ENCODE measurements at places on chromosomes 2 and 18. TPM values are rescaled to one million over a fixed set of nuclear protein-coding genes. Genes with fewer than 3 reads are reported as not detected.

Gene TRABD2A
- total RNA-seq, result 7.2 TPM

Gene VPS54
- total RNA-seq, result 13.6 TPM

DNA sequence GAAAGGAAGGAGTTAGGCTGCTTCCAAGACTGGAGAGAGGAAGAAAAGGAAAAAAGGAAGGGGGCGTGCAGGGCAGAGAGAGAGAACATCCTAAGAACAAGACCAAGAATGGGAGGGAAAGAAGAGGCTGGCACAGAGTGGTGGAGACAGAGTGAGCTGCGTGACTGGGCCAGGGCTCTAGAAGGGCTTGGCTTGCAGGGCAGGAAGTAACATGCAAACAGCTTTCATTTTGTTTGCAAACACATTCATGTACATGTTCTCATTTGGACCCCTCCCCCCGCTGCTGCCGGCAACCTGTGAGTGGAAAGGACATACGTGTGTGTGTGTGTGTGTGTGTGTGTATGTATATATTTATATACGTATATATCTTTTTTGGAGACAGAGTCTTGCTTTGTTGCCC is 46.8 kb upstream of the DNMT3A start:
- DNase-seq, result no peak

Gene ACYP2
- 7.0 TPM for total RNA-seq

GRCh38 chr2:180882959-180883358 is 97.4 kb upstream of the UBE2E3 start:
- DNase-seq, result no peak

GRCh38 chr2:13596233-13596632 is 879.5 kb downstream of the TRIB2 start:
- no peak for DNase-seq

Gene CHRNA1
- 0.41 TPM for total RNA-seq

Gene RNU2-63P
- total RNA-seq, result 6.9 TPM

DNA sequence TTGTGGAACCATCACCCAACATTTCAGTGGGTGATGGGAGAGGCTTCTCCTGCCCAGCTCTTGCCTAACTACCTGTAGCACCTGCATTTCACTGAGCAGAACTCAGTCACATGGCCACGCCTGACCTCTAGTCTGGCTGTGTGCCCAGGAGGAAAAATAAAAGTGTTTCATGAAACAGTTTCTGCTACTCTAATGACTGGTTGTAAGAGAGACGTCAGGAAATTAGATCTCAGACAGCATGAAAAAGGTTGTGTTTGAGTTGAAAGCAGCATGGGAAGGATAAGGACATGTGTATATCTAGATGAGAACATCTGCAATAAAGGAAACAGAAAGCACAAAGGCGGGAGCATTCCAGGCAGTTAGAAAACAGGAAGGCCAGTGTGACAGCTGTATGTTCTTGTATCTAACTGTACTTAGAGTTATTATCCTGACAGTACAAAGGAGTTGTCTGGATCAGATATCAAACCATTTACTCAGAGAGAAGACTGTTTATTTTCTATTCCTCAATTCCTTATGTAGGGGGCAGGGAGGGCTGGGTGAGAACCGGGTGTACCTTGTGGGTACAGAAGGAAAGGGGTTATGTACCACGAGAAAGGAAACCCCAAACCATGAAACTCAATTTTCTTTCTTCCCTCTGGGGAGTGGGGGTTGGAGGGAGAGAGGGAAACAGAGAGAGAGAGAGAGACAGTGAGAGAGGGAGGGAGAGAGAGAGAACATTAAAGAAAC is 307.4 kb upstream of the VWC2L start:
- DNase-seq, result no peak

- DNase-seq, result no peak
Measured at GRCh38 chr2:133097666-133098065, 427.7 kb upstream of the LYPD1 start.

DNA sequence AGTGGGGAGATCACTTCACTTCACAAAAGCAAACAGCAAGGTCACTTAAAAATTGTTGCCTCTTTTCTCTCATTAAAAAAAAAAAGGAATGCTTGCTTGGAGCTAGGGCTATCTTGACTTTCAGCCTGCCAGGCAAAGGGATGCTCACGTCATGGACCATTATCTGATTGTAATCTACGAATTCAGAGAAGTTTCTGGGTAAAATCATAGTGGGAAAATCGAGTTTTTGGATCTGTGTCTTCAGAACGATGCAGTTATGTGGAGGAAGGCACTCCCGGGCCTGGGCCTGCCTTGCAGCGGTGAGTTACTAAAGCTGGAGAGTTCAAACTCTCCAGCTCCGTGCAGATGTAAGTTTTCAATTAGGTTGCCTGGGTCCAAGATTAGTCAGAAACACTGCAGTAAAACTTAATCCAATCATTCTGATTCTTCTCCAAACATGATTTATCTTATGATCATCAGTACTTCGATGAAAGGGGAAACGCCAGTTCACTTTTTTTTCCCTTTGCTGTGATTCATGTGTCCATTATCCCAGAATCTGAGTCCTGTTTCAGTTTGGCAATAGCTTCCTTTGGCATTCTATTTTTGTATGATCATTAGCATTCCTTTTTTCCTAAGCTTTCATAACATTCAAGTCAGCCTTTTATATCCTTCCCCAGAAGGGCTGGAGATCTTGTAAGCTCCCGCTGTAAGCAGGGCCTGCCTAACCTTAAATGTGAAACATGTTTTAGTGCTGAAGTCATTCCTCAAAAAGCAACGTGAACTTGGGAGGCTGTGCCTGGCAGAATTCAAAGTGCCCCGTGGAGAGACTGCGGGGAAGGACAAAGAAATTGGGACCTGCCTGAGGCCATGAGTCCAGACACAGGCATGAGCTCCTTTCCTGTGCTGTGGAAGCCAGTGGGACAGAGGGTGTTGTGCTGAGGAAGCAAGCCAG is 119.3 kb upstream of the TWIST2 start:
- DNase-seq, result no peak

GRCh38 chr18:7812431-7813063 is 245.4 kb downstream of the PTPRM start:
- no peak for DNase-seq

GRCh38 chr2:168584911-168585310 is 128.8 kb downstream of the CERS6 start:
- no peak for DNase-seq

Gene RESP18
- total RNA-seq, result not detected

Gene EPHA4
- total RNA-seq, result 62.0 TPM

- DNase-seq, result no peak
Measured at GRCh38 chr2:122886479-122887145, 1131.2 kb downstream of the TSN start.

Gene PJVK
- total RNA-seq, result 3.7 TPM

DNA sequence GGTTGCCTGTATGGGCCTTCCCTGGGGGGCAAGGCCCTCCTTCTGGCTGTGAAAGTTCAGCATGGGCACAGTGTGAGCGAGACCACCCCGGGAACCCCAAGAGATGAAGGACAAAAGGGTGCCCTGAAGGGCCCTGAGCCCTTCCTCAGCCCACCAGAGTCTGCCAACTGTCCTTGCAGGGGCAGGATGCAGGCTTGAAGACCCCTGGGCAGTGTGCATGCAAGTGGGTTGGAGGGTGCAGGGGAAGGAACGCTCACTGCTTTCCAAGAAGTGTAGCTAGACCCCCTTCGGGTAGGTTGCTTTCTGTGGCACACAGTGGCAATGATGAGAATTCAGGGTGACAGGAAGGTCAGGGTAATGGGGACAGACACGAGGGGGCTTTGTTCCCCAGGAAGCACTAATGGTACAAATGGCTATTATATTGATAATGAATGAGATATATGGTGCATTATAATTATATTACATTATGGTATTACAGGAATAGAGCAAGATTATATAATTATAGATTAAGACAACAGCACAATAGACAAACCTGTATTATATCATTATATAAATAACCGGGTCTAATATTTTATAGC is 228.7 kb downstream of the ATAD2B start:
- DNase-seq, result no peak

GRCh38 chr2:217838409-217838831 is 164.4 kb downstream of the TNS1 start:
- no peak for DNase-seq

GRCh38 chr18:79393181-79393634 is 2.5 kb upstream of the NFATC1 start:
- DNase-seq, result peak; percentile 35
